ENCODE measurements at places on chromosomes 13 and 19.

GRCh38 chr13:73059460-73060250, 850 bp downstream of the KLF5 start:
- DNase-seq: peak; percentile 23

- DNase-seq: no peak
Observed at GRCh38 chr19:43759515-43759914, 4.8 kb upstream of the SMG9 start.

DNA sequence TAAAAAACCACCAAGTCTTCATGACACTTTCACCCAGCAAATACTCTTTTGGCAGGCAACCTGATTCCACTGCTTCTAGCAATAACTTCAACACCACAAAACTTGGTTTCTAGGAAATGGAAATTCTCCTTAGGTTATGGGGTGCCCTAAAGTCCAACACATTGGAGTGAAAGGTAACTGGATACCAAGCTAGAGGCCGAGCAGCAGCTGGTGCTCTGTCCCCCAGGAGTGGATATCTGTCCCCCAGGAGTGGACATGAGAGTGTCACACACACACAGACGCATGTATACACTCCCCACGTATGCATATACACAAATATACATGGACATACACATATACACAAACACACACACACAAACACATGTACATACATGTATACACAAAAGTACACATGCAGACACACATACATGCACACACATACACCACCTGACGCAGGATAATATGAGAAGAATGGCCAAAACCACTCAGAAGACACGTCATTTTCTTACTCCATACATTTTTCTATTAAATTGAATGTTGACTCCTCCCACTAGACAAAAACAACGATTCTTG, 50.8 kb downstream of the RFX2 start:
- DNase-seq: no peak

GRCh38 chr13:21530656-21531055, 71.6 kb upstream of the ZDHHC20 start:
- DNase-seq: no peak

DNA sequence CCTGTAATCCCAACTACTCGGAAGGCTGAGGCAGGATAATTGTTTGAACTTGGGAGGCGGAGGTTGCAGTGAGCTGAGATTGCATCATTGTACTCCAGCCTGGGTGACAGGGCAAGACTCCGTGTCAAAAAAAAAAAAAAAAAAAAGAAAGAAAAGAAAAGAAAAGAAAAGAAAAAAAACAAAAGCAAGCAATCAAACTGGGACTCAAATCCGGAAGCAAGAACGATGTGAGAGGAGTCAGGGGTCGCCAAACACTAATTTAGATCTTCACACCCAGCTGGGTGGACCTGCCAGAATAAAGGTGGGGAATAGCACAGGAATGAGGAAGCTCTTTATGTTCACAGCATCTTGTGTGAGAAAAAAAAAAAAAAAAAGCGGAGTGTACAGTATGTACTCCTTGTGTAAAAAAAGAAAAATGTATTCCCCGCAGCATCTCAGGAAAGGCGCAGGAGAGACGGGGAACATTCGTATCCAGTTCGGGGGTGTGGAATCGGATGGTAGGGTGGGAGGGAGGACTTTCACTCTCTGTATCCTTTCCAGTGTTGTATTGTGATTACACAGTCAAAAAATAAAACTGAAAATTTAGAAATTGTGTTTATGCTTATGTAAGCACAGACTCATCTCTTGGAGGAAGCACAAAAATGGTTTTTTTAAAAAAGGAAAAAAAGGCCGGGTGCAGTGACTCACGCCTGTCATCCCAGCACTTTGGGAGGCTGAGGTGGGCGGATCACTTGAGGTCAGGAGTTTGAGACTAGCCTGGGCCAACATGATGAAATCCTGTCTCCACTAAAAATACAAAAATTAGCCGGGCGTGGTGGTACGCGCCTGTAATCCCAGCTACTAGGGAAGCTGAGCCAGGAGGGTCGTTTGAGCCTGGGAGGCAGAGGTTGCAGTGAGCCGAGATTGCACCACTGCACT, 7.6 kb downstream of the DNAJB1 start:
- DNase-seq: no peak

GRCh38 chr13:41008349-41008980, 10.7 kb downstream of the ELF1 start:
- DNase-seq: no peak

GRCh38 chr13:94079876-94080275, 399.6 kb downstream of the DCT start:
- no peak for DNase-seq

DNA sequence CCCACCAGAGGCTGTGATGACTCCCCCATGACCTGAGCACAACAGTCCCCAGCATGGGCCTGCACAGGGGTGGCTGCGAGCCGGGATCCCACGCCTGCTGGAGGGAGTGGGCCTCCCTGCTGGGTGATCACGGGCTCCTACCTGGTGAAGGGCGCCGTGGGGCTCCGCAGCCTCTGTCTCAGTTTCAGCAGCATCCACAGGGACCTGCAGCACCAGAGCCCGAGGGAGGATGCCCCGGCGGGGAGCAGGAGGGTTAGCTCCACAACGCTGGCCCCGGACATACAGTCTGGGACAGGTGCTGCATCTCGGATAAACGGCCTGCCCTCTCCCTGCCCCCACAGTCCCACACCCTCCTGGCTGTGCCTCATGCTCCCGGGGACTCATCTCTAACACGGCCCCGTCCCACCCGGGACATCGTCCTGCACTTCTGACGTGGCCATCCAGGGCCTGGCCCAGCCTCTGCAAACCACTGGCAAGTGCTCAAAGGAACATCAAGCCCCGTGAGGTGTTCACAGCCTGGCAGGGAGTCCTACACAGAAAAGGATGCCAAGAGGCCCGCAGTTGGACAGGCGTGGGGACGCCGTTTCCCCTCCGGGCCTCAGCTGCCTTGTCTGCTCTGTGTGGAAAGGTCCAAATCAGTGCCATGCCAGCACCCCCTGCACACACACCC, 10.5 kb downstream of the PEX11G start:
- DNase-seq: no peak

GRCh38 chr19:14003251-14004055, 2.7 kb downstream of the RFX1 start:
- DNase-seq: no peak

DNA sequence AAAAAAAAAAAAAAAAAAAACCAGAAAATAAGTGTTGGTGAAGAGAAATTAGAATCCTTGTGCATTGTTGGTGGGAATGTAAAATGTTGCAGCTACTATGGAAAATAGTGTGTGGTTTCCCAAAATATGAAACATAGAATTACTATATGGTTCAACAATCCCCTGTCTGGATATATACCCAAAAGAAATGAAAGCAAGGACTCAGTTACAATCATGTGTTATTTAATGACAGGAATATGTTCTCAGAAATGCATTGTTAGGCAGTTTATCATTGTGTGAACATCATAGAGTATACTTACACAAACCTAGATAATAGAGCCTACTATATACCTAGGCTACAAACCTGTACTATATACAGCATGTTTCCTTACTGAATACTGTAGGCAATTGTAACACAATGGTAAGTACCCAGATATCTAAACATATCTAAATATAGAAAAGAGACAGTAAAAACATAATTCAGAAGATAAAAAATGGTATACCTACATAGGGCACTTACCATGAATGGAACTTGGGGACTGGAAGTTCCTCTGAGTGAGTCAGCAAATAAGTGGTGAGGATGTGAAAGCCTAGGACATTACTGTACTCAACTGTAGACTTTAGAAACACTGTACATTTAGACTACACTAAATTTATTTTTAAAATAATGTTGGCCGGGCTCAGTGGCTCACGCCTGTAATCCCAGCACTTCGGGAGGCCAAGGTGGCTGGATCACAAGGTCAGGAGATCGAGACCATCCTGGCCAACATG, 25.7 kb upstream of the SLC7A1 start:
- no peak for DNase-seq

DNA sequence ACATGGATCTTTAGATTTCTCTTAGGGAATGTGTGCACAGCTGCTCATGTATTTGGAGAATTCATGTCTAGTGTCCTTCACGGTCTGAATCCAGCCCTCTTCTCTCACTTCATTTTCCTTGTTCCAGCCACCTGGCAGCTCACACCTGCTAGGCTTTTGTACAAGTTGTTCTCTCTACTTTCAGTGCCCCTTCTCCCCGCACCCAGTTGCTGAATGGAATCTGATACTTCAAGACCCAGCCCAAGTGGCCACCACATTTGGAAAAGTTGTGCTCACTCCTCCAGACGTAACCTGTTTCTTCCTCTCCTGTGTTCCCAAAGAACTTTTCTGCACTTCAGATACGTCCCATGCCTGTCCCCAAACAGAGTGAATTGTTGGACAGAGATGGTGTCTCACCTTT, 235.6 kb downstream of the SHISA2 start:
- DNase-seq: no peak

GRCh38 chr13:30714629-30715371, 20.5 kb upstream of the ALOX5AP start:
- no peak for DNase-seq

DNA sequence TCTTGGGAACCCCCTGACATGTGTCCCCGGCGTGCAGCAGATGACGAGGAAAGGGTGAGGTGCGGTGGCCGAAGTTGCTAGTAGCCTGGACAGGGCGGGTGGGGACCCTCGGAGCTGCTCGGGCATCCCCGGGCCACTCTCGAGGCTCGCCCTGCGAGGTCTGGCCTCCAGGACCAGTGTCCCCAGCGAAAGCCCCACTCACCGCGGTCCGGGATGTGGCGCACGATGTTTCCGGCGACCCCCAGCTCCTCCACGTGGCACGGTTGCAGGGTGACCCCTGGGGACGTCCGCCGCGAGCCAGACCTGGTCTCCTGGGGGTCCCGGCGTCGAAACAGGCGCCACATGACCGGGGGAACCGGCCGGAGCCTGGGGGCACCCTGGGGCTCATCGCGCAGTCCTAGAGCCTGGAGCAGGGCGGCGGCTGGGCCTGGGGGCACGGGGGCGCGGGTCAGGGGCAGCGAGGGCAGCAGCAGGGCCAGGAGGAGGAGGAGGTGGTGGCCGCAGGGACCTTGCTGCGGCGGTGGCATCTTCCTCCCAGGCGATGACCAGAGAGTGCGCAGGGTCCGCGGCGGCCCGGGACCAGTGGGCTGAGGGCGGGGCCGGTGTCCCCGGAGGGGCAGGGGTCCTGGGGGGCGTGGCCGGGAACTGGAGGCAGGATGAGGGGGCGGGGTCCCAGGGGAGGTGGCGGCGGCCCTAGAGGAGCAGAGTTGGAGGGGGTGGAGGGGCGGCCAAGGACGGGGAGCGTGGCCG, 26.0 kb downstream of the CERS1 start:
- no peak for DNase-seq

Data from effector CD4-positive, alpha-beta T cell (primary cell).